RPMI8226 (cell line): ENCODE measurements at places on chromosomes 6 and 20.
A peak's percentile ranks its signal among the peaks of the same experiment; 100 is the strongest.

GRCh38 chr20:50318710-50319109 lies 128.1 kb downstream of the CEBPB start:
- no peak for DNase-seq

- no peak for DNase-seq
These were observed 31.4 kb downstream of the TMEM181 start for GRCh38 chr6:158591134-158591809.

GRCh38 chr20:61682996-61683681 lies 382.5 kb downstream of the TAF4 start:
- no peak for DNase-seq

DNA sequence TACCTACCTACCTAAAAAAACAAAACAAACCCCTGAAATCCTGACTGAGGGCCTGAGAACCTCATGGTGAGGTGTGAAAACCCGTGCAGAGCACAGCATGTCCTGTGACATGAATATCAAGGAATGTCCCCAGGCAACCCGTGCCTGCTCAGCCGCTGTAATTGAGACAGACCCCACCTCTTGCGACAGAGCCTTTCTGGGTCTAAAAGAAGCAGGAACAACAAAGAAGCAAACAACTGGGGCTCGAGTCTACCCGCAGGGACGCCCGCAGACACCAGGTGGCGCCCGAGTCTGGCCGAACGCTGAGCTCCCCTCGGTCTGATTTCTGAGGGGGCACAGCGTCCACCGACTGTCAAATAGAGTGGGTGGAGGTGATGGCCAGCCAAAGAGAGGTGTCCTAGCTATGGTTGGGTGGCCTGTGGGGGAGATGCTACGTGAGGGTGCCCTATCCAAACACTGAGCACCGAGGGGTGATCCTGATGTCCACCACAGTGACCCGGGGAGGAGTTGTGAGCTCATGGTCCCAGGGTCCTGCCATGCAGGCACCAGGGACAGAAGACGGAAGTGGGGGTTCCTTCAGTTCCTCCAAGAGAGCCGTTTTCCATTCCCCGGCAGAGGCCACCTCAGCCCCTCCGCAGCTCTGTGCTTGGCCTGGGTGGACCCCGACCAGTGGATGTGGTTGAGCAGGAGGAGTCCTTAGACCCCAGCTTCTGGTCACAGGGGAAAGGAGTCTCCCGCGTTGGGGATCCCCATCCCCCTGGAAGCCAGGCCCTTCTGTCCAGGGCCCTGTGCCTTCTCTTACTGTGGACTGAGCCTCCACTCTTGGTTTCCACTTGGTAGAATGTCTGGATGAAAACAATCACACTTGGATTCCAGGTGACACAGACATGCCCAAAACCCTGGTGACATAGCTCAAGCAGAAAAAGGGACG lies 268.2 kb downstream of the CDC5L start:
- peak; percentile 55 for DNase-seq

DNA sequence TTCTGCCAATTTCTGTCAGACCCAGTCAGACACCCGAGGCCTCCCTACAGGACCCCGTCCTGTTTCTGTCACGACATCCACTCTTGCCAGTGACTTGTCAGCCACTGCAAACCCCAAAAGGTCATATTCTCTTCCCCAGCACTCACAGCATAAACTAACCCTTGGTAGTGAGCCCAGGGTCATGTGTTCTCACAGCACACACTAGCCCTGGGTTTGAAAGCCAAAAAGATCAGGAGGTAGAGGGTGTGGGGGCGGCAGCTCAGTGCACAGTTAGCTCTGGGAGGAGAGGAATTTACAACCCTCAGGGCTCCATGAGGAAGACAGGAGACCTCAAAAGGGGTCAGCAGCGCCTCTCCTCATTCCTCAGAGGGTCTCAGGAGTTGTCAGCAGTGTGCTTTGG lies 9.9 kb upstream of the SNX9 start:
- no peak for DNase-seq

GRCh38 chr6:89989742-89990141 lies 95.5 kb downstream of the GJA10 start:
- DNase-seq = no peak

DNA sequence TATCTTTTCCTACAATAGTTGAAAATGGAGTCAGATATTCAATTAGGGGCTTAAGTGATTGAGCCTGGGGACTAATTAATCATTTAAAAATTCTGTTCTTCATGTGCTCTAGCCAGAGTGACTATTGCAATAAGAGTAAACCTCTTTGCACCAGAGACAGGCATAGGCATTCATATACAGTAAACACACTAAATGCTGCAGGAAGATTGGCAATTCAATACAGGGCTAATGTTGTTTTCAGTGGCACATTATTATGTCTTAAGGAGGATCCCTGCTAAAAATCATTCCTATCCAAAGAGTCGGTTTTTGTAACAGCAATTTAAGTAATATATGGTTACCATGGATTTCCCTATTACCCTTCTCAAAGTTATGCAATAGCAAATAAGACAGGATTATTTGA lies 1.2 kb downstream of the PDE7B start:
- DNase-seq = no peak

- no peak for DNase-seq
These were observed 18.4 kb upstream of the NUP153 start for GRCh38 chr6:17725083-17725482.

- peak; percentile 27 for DNase-seq
These were observed 30.3 kb upstream of the OGFRL1 start for GRCh38 chr6:71258078-71258866.

- DNase-seq = no peak
These were observed 82.0 kb downstream of the SMPDL3A start for GRCh38 chr6:122871079-122871478.

GRCh38 chr20:50197463-50198179 lies 7.0 kb downstream of the CEBPB start:
- no peak for DNase-seq

DNA sequence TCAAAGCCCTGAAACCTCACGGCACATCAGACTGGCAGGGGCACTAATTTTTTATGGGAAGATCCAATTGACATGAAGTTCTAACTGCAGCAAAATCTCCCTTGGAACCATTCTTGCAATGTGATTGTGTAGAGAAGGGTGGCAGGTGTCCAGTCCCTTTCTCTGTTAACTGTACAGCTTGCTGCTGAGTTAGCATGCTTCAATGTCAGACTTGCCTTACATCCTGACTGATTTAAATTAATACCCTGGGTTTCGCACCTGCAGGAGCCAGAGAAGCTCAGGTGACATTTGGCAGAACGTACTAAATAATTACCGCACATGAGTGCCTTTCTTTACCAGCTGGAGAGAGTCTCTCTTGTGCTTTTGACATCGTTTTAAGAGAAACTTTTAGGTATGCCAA lies 123.0 kb downstream of the DOK5 start:
- peak; percentile 89 for DNase-seq

DNA sequence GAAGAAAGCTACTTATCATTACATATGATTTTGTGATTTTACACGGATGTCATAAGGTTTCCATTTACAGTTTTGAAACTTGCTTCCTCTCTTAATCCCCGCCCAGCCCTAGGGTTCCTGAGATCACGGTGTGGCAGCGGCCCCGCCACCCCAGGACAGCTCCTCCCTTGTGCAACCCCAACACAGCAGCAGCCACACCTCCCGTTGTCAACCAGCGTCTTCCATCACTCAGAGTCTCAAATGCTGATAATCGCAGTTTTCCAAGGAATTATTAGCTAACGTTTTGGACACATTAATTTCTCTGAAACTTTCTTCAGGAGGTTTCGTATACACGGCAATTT lies 204.8 kb downstream of the THBS2 start:
- DNase-seq = no peak

GRCh38 chr6:110653381-110653780 lies 161.9 kb downstream of the CDK19 start:
- no peak for DNase-seq

DNA sequence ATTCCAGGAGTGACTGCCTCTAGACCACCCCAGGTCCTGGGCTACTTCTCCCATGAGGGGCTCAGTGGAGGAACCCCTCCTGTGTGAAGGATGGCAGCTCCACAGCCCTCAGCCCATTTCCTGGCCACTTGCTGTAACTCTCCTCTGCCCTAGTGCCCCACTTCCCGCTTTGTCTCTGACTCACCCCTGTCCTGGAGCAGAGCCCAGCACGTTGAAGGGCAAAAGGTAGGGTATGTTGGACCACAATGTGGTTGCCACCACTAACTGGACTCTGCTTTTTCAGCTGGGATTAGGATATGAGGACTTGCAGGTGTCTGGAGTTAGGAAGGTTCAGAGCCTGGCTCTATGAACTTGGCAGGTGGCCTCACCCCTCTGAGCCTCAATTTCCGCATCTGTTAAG lies 2.4 kb downstream of the MYBL2 start:
- peak; percentile 44 for DNase-seq

DNA sequence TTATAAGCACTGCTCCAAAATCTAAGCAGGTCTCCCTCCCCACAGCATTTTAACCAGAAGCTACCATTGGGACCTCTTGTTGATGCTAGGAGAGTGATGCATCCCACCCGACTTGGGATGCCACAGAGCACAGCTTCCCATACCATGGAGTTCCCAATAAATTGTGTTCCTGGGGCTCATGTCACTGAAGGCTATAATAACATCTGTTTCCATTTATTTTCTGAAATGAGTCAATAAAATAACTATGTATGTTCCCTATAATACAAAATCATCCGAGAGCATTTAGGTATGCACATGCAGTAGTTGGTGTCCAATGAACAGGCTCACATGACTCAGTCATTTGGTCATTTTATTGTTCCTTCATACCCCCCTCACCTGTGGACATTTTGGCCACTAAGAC lies 204.2 kb downstream of the TBC1D7 start:
- DNase-seq = no peak

DNA sequence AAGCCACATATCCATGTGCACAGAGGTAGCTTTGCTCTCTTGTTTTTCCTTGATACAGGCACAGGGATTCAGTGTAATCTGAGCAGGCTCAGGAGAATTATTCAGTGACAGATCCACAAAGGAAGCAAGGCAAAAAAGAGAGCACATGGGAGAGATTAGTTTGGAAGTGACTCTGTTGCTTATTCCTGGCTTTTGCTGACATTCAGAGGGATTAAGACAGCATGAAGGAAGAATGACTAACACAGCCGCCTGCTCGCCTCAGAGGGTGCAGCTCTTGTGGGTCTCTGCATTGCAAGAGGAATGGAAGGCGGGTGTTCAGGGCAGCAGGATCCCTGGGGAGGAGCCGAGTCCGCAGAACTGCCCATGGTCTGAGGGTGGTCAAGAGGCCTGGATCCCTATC lies 203.4 kb upstream of the KCNQ5 start:
- no peak for DNase-seq

GRCh38 chr20:54980103-54980960 lies 504.9 kb downstream of the DOK5 start:
- DNase-seq = peak; percentile 22

GRCh38 chr6:354631-355280 lies 36.8 kb upstream of the IRF4 start:
- no peak for DNase-seq

DNA sequence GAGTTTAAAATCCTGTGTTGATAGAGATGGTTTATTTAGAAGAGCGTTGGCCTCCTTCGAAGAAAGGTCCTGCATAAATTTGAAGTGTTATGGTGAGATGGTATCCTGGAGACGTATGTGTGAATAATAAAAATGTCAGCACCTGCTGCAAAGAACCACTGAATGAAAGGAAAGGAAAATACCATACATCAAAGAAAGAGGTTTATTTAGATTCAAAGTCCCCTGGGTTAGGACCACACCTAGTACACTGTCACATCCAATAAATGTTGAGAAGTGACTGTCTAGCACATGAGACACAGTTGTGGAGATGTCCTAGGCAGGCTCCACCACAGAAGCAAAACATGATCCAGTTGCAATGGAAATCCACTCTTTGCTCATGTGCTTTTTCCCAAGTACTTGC lies 214.7 kb downstream of the PAX1 start:
- no peak for DNase-seq

DNA sequence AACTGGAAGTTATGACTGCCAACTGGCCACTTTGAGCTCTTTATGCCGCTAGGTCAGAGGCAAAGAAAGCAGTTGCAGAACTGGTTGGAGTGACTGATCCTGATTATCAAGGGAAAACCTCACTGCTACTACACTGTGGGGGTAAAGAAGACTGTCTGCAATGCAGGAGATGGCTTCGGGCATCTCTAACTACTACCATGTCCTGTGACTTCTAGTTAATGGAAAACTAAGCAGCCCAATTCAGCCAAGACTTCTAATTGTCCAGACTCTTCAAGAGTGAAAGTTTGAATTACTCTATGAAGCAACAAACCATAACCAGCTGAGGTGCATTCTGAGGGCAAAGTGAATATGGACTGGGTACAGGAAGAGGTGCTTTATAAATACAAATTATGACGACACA lies 773.6 kb upstream of the SLC35B3 start:
- DNase-seq = no peak

- DNase-seq = no peak
These were observed 53.4 kb downstream of the PTCHD4 start for GRCh38 chr6:48057601-48058000.

DNA sequence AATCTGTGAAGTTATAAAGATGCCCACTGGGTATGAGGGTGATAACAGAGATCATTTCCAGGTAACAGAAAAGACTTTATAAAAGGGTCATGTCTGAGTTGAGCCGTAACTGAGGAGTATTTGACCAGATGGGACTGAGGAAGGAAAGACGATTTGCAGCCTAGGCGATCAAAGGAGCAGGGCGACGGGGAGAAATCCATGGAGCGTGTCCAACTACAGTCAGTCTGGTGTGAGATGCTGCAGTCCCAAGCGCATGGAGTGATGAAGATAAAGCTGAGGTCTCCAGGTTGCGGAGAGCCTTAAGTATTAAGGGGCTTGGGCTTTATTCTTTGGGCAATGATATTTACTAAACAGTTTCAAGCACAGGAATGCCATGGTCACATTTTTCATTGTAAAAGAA lies 166.7 kb downstream of the PRKN start:
- no peak for DNase-seq

GRCh38 chr6:16296061-16296670 lies 57.8 kb downstream of the GMPR start:
- no peak for DNase-seq

DNA sequence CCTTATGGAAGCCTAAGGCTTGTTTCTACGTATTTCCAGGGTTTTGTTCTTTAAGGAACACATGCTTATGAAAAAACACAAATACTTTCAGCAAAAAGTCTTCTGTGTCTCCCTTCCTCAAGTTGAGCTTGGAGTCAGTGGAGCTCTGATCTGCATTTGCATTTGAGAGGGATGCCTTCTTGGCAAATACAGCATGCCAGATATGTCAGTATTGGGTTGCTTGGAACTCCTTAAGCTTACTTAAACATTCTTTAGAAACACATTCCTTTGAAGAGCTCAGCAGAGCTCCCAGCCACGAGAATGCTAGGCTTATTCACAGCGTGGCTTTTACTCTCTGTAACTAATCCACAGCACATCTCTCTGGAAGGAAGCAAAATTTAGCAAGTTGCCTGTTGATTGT lies 68.3 kb downstream of the ANKRD6 start:
- DNase-seq = no peak

DNA sequence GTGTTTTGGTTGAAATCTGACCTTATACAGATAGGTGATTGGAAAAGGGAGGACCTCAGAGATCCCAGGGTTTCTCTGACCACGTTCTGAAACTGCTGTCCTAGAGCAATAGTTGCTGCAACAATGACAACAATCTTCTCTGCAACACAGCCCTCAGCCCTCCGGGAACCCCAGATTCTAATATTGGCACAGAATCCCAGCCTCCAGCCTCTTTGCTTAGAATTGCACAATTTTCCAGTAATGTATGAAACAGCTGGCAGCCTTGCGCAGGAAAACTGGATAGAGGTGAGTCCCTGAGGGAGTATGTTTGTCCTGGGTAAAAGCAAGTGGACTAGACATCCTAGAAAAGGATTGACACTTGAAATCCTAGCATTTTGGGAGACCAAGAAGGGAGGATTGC lies 30.4 kb upstream of the PNRC1 start:
- no peak for DNase-seq
